ENCODE measurements at places on chromosomes 13 and 19.

DNA sequence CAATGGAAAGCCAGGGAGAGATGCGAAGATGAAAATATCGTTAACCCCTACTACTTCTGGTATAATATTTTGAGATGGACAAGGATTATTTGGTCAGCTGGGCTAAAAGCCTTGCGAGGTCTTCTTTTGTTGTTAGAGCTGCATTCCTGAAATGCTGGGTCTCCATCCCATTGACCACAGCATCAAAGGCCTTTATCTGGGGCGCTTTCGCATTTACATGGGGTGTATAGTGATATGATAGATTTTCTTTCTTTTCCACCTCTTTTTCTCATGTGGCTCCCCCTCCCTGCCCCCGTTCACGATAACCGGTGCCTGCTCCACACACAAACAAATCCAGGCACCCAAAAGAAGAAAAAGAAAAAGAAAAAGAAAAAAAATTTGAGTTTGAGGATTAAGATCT is 77.5 kb downstream of the ZNF536 start:
- DNase-seq = no peak

GRCh38 chr13:106533943-106534638 is 1.4 kb downstream of the EFNB2 start:
- DNase-seq = no peak

- DNase-seq = no peak
These were observed 25.5 kb downstream of the ADPRHL1 start for GRCh38 chr13:113427562-113428468.

- peak; percentile 33 for DNase-seq
These were observed 20.3 kb upstream of the CACNA1A start for GRCh38 chr19:13526552-13526951.

- no peak for DNase-seq
These were observed 251.2 kb upstream of the SGCG start for GRCh38 chr13:22929381-22930126.

- DNase-seq = peak; percentile 2
These were observed 185.0 kb downstream of the TUBA3C start for GRCh38 chr13:18996627-18997051.

- DNase-seq = no peak
These were observed 24.8 kb downstream of the KDM4B start for GRCh38 chr19:4993683-4994082.

- DNase-seq = no peak
These were observed 54.1 kb downstream of the TSSK6 start for GRCh38 chr19:19461306-19461670.

- DNase-seq = no peak
These were observed 5.8 kb downstream of the BCKDHA start for GRCh38 chr19:41403181-41403970.

- DNase-seq = no peak
These were observed 21.8 kb upstream of the ZNF30 start for GRCh38 chr19:34904664-34905527.

GRCh38 chr13:32340914-32341313 is 25.6 kb downstream of the BRCA2 start:
- DNase-seq = no peak

- no peak for DNase-seq
These were observed 39.5 kb upstream of the WASF3 start for GRCh38 chr13:26517936-26518335.

DNA sequence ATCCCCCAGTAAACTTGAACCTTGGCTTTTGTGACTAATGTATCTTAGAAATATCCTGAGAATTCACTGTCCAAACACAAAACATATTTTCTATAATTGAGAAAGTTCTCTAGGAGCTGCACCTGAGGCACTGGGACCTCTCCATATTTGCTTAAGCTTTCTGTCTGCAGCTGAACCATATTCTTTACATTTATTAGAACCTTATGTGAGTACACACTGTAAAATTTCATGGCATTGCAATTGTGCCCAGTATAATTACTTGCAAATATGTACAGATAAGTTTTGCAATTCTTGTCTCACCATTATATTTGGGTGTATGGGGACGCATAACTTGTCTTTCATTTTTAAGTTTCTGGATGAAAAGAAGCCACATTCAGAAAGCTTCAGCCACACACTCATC is 280.7 kb upstream of the KLHL1 start:
- DNase-seq = no peak

GRCh38 chr13:110136660-110137585 is 170.0 kb downstream of the COL4A1 start:
- no peak for DNase-seq

DNA sequence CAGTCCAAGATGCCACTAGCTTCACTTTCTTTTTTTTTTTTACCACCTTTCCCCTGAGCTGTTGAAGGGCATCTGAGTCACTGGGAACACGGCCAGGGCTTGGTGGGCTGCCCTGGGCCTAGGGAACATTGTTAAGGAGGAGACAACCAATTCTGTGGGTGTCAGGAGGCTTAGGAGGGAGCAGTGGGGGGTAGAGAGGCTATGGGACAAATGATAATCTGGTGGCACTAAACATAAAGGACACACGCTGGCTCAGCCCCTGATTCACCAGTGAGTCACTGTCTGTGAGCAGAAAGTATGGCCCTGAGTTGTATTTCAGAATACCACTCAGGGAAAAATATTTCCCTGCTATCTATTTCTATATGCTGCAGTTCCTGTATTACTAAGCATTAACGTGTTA is 207.8 kb downstream of the DCLK1 start:
- DNase-seq = no peak

DNA sequence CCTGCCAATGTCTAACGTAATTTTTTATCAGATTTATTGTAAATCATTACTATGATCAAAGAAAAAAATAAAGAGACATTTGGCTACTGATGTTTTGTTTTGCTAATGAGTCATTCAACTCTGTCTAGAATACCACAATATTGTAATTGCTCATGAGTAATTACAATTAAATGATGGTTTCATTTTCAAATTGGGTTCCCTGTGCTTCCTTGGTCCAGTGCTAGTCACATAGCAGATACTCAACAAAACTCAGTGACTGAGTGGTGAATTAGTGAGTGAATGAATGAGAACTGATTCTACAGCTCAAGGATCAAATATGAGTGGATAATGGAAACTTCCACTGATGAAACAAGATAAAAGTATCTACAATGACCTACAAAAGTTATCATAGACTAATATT is 304.7 kb downstream of the POU4F1 start:
- no peak for DNase-seq

DNA sequence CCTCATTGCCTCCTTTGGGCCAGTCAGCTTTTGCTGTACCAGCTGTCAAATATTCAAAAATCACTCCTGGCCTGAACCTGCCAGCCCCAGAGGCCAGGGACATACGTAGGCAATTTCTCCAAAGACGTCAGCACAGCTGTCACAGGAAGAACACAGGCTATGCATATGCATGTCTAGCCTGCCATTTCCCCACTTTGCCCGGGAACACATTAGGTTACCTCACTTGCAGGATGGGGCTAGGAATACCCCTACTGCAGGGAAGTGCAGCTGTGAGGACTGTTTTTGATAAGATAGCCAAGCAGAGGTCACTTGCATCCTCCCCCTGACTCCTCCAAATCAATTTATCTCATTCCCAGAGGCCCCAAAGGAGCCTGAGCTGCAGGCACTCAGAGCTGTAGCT is 2.8 kb downstream of the ZNF667 start:
- DNase-seq = no peak
